Thoracic aorta (tissue), 2 donors: ENCODE measurements at places on chromosomes 3 and 15. TPM values are rescaled to one million over a fixed set of nuclear protein-coding genes. Genes with fewer than 3 reads are reported as not detected.

Gene HAPLN3
- 111 TPM for total RNA-seq

Gene PLSCR2
- not detected for total RNA-seq

Gene TAGLN3
- not detected for total RNA-seq

Gene ECE2
- not detected for total RNA-seq

Gene RASGRP1
- total RNA-seq = 2.6 TPM

Gene GCNT3
- 0.92 TPM for total RNA-seq

Gene CCDC174
- 34.6 TPM for total RNA-seq

Gene OCA2
- 8.0 TPM for total RNA-seq

Gene IL17RD
- 3.1 TPM for total RNA-seq

Gene DAZL
- not detected for total RNA-seq

Gene MORC1
- not detected for total RNA-seq

Gene KIF15
- 2.4 TPM for total RNA-seq

Gene C3orf33
- 1.5 TPM for total RNA-seq

Gene USP8
- total RNA-seq = 89.8 TPM

Gene LEKR1
- total RNA-seq = not detected

Gene GRM7
- 3.9 TPM for total RNA-seq

Gene CKMT1B
- not detected for total RNA-seq

Gene TNIK
- 21.7 TPM for total RNA-seq

Gene LRRC31
- not detected for total RNA-seq

Gene ZNF35
- 6.6 TPM for total RNA-seq

Gene HSPBAP1
- total RNA-seq = 11.9 TPM

Gene PARP15
- total RNA-seq = 4.0 TPM

Gene NMD3
- 41.2 TPM for total RNA-seq

Gene CELF6
- 2.3 TPM for total RNA-seq

Gene CPEB1
- 2.8 TPM for total RNA-seq

Gene NBEAL2
- total RNA-seq = 48.7 TPM
